ENCODE measurements at places on chromosomes 16 and 17.

DNA sequence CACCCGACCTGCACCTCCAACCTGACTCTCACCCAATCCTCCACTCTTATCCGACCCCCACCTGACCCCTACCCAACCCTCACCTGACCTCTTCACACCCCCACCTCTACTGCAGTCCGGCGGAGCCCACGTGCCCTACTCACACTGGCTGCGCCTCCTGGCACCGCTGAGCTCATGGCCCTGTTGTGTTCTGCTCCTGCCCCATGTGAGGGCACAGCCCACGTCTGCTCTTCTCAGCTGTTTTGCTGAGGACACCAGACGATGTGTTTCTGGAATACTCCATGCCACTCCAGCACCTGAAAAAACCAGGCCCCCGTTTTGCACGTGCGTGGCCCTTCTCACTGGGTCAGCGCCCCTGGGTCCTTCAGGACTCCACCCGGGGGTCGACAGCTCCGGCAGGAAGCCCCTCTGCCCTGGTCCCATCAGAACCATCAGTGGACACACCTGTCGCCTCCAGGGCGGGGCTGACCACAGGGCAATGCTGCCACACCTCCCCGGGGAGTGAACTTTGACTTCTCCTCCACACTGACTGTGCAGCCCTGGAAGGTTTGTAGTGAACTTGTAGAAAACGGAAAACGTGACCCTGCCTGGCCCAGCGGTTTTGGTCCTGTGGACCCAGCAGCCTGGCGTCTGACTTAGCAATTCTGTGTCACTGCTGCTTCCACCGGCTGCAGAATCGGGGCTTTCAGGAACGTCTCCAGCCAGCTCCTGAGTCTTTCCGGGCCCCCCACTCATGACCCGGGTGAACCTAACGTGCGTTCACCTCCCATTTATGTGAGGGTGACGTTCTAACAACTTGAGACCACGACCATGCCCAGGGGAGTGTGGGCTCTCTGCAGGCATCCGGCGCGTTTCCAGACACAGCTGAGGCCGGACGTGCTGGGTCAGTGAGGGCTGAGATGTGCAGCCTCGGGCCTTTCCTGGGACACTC lies 5.7 kb upstream of the RAB40B start:
- no peak for DNase-seq

GRCh38 chr16:396605-397004 lies 394 bp upstream of the NME4 start:
- DNase-seq, result no peak

DNA sequence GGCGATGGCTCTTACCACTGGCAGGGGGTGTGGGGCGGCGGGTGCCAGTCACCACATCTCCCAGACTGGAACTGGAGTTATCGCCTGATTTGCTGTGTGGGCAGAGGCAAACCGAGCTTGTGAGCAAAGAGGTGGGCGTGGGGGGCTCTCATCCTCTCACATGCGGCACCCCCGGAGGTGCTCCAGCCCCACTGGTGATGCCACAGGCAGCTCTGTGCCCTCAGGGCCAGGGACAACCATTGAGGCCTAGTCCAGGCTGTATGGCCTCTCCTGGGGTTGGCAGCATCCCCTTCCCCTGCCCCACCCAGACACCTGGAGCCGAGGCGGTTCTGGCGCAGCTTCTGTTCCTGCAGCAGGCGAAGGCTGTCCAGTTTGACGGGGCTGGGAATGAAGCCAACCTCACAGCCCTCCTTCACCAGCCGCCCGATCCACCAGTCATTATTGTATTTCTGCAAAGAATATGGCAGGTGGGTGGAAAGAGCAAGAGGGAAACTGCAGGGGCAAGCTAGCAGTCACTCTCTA lies 10.9 kb downstream of the CACNB1 start:
- no peak for DNase-seq

- DNase-seq, result no peak
These were observed 28.6 kb downstream of the AKAP1 start for GRCh38 chr17:57113656-57114055.

GRCh38 chr16:48206594-48207242 lies 37.4 kb upstream of the LONP2 start:
- no peak for DNase-seq

GRCh38 chr16:78583441-78583840 lies 484.0 kb downstream of the WWOX start:
- DNase-seq, result no peak

- DNase-seq, result no peak
These were observed 30.4 kb upstream of the CALB2 start for GRCh38 chr16:71328151-71328550.

GRCh38 chr16:68710211-68710610 lies 26.9 kb upstream of the CDH1 start:
- DNase-seq, result no peak

DNA sequence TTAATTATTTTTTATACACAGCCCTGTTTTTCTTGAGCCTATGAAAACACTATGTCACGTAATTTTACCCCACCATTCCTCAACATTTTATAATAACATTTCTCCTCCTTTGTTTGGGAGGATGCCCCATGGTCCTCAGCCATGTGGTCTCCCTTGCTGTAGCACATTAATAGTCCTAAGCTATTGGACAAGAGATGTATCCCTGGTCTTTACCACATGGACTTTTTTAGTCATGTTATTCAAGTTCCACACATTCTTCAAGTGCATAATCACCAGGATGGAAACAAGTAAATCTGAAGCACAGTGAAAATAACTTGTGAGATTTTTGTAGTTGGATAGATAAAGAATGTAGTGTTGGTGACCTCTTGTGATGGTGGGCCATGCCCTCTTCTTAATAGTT lies 2.0 kb upstream of the KRTAP2-3 start:
- no peak for DNase-seq

- no peak for DNase-seq
These were observed 6.5 kb upstream of the ORAI3 start for GRCh38 chr16:30942426-30942806.

- DNase-seq, result no peak
These were observed at the start of gene NR1D1 for GRCh38 chr17:40100419-40100668. Gene NR1D1 (minus strand): TSS chr17:40100589. CDS start chr17:40100094, 495 bp downstream.

DNA sequence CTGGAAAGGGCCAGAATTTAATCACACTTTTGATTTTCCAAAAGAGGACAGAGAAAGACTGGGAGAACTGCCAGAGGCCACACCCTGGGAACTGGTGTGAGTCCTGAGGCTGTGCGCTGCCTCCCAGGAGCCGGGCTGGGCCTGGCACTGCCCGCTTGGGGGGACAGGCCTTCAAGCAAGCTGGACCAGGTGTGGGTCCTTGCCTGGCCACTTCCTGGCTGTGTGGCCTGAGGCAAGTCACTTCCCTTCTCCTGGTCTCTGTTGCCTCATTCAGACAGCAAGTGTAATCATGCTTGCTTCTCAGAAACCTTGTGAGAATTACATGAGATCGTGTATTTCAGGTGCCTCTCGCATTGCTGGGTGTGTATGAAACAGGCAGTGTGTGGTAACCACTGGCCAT lies 143.0 kb downstream of the SNX29 start:
- DNase-seq, result no peak

- DNase-seq, result no peak
These were observed 6.2 kb upstream of the CD300LG start for GRCh38 chr17:43840814-43841213.

DNA sequence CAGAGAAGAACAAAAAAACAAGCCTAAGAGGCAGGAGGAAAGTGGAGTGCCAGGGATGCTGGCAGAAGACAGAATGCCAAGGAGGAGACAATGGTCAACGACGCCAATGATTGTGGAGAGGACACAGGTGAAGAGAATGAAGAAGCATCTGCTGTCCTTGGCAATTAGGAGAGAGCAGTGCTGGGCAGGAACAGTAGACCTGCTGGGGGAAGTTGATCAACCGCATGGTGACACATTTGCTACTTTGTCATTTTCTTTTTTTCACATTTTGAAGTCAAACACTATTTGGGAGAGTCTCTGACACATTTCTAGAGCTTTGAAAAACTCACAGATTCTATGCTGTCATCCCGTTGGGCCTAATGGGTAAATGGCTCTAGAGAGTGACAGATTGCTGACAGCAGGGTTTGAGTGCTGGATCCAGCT lies 1.1 kb upstream of the PIK3R6 start:
- DNase-seq, result no peak

- no peak for DNase-seq
These were observed 13.0 kb downstream of the RARA start for GRCh38 chr17:40321961-40322357.

- DNase-seq, result no peak
These were observed 21.1 kb downstream of the FOXN1 start for GRCh38 chr17:28527181-28527681.

- DNase-seq, result no peak
These were observed 461.8 kb upstream of the SOX9 start for GRCh38 chr17:71658996-71659395.

DNA sequence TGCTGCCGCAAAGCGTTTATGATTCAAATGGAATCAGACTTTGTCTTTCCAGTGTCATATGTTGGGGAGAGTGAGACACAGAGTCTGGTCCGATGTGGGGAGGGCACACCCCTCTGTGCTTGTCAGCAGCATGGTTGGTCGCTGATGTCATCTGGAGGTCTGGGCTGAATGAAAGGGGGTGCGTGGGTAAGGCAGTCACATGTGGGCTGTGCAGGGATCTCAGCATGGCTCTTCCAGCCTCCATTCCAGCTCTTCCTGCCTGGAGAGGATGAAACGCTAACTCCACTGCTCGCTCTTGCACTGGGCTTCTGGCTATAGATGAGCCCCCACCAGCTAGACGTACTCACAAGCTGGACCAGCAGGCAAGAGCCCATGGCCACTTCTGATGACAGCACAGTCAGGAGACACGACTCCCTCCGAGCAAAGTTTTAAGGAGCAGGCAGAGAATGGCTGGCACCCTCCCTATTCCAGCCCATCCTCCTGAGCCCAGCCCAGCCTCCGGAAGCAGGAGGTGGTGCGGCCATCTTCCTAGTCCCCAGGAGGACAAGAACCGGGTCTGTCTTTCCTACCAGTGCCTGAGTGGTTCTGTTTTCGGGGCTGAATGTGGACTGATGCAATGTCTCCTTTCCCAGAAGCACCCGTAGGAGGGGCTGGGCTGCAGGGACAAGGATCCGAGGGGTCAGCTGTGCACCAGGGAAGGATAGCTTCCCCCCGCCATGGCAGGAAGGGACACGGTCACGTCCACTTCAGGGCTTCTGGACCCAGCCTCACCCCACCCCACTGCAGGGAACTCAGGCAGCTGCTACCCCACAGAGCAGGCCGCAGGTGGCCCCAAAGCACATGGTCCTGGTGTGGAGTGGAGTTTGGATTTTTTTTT lies 41.5 kb upstream of the CBFA2T3 start:
- no peak for DNase-seq

- DNase-seq, result no peak
These were observed 338.7 kb downstream of the GRIN2A start for GRCh38 chr16:9843424-9844018.

DNA sequence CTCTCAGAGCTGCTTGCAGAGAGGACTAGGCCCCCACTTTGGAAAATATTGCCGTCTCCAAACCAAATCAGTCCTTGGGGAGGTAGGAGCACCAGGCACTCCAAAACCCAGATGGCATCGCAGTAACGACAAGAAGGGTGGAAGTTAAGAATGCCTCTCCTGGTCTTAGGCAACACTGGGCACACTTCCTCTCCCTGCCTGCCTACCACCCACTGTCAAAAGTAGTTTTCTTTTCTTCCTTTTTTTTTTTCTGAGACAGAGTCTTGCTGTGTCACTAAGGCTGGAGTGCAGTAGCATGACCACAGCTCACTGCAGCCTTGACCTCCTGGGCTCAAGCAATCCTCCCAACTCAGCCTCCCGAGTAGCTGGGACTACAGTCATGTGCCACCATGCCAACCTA lies 47.2 kb downstream of the SRL start:
- DNase-seq, result no peak

DNA sequence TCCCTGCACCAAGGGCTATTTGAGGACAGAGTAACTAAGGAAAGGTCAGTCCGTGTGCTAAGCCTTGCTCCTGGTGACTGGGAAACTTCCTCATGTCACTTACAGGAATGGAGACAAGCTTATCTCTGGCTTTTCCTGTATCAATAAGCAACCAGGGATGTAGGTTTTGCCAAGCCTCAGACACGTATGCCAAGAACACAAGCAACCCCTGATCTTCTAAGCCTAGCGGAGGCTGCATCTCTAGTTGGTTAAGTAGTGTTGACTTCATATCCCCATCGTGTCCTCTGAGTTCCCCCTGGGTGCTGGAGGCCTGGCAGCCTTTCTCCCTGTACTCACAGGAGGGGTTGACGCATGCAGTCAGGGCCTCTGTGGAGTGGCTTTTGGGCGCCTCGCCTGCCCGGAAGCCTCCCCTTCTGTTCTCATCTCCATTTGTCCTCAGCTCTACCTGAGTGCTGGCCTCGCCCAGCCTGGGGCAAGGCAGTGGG lies 1.4 kb upstream of the C1QTNF1 start:
- DNase-seq, result no peak
